ENCODE measurements at places on chromosomes 6 and 20.

DNA sequence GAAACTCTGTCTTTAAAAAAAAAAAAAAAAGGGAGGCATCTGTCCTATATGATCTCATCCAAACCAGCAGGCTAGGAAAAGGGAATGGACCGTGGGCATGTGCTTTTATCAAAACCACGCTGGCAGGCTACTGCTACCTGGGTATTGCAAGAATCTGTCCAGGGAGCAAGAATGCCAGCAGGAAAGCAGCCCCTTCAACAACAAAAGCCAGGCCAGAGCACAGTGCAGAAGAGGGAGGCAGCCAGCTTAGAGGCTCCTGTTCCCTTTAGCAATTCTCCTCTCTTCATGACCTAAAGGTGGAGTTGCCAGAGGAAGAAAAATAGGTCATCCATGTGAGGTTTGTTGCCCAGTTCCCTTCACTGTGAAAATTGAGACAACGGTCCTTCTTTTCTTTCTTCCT lies 18.2 kb downstream of the TBC1D20 start:
- DNase-seq = no peak

- DNase-seq = no peak
Measured at GRCh38 chr6:155510879-155511278, 55.2 kb upstream of the NOX3 start.

DNA sequence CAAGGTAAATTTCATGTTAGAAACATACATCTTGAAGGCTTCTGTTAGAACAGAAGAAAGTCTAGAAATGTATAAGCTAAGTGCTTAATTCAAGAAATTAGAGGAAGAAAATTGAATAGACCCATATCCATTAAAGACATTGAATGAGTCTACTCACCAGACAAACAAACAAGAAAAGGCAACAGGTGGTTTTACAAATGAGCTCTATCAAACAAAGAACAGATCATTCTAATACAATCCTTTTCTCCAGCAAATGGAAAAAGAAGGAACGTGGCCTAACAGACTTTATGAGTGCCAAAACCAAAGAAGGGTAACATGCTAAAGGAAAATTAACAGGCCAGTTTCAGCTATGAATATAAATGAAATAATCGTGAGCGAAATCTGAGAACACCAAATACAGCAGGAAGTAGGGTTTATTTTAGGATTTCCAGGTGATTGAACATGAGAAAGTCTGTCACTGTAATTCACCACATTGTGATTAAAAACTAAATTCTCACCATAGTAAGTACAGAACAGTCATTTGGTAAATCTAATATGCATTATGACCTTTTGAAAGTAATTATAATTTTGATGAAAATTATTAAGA lies 22.6 kb downstream of the MTHFD1L start:
- DNase-seq = no peak

DNA sequence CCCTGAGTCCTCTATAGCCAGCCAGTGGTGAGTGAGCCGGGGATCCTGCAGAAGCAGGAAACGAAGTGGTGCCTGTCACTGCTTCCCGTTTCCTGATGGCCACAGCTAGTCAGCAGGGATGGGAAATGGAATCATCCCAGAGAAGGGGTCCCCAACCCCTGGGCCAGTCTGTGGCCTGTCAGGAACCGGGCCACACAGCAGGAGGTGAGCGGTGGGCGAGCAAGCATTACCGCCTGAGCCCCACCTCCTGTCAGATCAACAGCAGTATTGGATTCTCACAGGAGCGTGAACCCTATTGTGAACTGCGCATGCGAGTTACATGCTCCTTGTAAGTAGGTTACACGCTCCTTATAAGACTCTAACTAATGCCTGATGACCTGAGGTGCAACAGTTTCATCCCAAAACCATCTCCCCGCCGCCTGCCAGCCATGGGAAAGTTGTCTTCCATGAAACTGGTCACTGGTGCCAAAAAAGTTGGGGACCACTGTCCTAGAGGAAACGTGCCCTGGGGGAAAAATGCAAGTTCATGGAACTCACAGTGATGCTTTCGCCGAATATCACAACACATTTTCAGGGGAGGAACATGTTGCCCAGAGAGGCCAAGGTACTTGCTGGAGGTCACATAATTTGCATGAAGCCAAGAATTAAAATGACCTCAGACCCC lies 113.8 kb downstream of the JPH2 start:
- no peak for DNase-seq

GRCh38 chr6:5122504-5123112 lies 37.5 kb downstream of the PPP1R3G start:
- no peak for DNase-seq

- peak; percentile 56 for DNase-seq
Measured at GRCh38 chr6:152096863-152097496, 289.5 kb downstream of the ESR1 start.

GRCh38 chr6:111890988-111891387 lies 17.7 kb upstream of the FYN start:
- DNase-seq = peak; percentile 46

- DNase-seq = no peak
Measured at GRCh38 chr20:16271450-16271849, 301.8 kb downstream of the KIF16B start.

DNA sequence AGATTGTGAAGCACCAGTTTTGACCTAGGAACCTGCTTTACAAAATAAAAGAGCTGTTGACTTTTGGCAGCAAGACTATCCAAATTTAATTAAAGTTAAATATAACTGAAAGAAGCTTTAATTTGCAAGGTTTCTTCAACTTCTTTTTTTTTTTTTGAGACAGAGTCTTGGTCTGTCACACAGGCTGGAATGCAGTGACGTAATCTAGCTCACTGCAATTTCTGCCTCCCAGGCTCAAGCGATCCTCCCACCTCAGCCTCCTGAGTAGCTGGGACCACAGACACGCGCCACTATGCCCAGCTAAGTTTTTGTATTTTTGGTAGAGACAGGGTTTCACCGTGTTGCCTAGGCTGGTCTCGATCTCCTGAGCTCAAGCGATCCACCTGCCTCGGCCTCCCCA lies 13.7 kb upstream of the CSE1L start:
- no peak for DNase-seq

GRCh38 chr20:23488996-23489395 lies 1.9 kb upstream of the CST8 start:
- no peak for DNase-seq

- DNase-seq = no peak
Measured at GRCh38 chr6:158353883-158354877, 41.9 kb downstream of the TULP4 start.

GRCh38 chr6:116419069-116419786 lies 41.9 kb upstream of the CALHM6 start:
- DNase-seq = no peak

DNA sequence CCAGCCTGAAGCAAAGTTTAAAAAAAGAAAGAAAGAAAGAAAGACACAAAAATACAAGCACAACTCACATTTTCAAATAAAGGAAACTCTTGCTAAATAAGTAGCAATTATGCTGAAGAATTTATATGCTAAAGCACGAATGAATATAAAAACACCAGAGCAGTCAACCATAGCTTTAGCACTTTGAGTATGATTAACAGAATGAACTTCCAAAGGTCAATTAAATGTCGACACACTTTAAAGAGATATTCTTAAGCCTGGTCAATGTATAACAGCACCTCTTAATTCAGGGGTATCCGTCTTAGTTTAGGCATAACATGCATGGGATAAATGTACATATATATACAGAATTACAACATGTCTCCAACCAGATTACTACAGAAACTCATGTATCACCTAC lies 125.9 kb downstream of the OGFRL1 start:
- DNase-seq = no peak

DNA sequence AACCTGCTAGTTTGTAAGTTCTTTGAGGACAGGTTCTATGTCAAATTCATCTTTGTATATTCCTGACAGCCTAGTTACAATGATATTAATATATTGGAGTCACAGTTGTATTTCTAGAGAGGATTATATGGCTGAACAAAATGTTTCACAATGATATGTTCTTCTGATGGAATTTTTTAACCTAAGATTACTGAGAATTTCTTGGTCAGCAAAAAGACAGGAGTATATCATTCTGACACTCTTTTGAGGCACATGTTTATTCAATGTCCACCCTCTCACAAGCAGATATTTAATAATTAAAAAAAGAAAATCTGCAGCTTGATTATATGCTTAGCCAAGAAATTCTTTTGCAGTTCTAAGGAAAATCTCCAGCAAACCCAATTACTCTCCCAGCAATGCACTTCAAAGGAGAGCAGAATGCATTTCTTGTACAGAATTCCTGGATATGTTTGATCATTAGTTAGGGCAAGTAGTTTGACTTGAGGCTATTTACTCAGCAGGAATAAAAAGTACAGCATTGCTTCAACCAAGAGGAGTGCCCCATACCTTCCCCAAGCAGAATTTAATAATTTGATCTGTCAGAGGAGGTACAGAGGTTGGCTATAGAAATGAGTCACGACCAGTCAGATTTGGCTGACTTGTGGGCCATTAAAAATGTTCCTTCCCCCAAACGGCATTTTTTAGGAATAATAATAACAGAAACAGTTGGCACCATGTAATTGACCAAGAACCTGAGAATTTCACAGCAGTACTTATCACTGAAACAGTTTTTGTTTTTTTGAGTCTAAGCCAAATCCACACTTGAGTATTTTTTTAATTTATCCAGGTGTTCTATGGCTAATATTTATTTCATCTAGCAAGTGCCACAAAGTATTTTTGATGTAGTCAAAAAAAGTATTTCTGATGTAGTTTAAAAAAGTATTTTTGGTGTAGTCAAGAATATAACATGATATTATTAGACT lies 508.1 kb upstream of the FLRT3 start:
- DNase-seq = no peak

DNA sequence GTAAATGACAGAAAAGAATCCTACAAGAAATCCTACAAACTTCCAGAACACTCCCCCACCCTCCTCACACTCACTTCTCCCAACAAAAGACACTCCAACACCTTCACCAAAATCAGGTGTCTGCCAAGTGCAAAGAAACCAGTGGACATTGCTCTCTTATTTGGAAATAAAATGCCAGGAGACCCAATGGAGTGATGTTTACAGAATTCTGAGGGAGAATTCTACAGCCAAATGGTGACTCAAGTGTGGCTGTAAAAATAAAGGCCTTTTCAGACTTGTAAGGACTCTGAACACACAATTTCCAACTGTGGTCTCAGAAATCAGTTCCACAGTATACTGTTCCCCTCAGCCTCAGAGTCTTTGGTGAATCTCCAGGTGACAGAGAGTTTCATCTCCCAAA lies 109.6 kb upstream of the CARMIL1 start:
- DNase-seq = no peak

DNA sequence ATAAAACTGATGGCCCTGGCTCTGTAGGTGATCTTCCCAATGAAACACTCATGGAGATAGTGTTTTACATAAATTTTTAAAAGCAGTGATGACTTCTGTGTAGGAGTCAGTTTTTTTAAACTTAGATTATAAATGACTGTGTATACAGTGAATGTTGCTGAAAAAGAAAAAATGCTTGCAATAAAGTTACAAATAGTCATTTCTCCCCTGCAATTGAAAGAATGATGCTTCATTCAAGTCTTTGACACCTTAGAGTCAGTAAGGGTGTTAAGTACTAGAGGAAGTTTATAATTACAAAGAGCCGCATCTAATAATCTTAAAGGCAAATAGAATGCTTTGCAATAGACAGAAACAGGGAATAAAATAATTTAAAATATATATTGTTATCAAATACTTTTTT lies 27.6 kb downstream of the ZNF292 start:
- no peak for DNase-seq

GRCh38 chr20:23265226-23265625 lies 85.4 kb upstream of the NXT1 start:
- no peak for DNase-seq

DNA sequence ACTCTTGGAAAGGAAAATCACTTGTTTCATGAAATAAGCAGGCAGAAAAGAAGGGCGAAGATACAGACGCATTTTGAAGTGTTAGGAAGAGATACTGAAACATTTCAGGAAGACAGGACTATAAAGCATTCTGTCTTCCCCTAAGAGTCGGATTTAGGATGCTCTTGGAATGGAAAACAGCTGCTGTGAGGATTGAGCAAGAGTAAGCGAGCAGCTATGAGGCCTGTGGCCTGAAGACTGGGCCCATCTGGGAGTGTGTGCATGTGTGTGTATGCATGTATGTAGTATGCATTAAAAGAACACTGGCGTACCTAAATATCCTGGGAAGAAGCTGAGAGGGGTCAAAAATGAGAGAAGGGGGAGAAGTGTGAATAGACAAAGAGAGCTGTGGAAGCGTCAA lies 83.6 kb downstream of the SIM1 start:
- peak; percentile 18 for DNase-seq

DNA sequence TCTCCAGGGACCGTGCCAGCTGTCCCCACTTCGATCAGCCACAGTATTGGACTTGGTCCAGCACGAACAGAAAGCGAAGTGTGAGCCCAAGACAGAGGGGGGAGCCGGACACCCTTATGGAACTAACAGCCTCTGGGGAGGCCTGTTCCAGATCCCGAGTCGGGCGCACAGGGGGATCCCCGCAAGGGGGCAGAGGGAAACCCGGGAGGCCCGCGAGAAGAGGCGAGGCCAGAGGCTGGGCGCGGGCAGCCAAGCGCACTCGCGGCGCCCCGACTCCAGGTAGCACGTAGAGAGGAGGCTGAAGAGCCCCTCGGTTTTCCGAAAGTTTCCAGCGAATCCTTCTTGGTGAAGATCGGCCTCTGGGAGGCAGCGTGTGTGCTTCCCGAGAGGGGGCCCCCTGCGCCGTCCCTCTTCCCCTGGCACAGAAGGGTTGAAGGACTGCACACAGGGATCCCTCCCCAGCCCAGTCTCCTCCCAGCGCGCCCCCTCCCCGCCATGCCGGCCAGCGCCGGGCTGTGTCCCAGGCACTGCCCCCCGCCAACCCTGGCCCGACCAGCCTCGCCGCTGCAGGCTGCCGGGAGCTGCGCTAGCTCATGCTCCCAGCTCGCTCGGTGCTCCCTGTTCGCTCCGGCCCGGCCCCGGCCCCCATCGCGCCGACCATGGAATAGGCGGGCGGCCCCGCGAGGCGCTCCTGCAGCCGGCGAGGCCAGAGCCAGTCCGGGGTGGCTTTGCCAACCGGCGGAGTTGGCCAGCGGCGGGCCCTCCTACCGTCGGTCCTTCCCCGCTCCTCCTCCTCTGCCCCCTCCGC lies 577 bp upstream of the SLC24A3 start:
- no peak for DNase-seq

DNA sequence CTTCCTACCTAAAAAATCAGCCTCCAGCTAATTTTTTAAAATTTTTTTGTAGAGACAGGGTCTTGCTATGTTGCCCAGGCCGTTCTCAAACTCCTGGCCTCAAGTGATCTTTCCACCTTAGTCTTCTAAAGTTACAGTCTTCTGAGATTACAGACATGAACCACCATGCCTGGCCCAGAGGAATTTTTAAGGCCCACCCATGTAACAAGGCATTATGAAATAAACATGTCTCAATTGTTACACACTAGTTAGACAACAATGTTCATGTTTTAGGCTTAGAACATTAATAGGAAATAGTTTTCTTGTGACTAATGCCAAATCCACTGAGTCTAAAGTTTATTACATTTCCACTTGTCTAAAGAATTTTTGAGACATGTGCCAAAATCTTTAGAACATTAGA lies 221.2 kb downstream of the LAMA2 start:
- peak; percentile 57 for DNase-seq

GRCh38 chr6:25057111-25057905 lies 121.5 kb upstream of the RIPOR2 start:
- DNase-seq = no peak
